ENCODE measurements at places on chromosomes 16 and 17.
A peak's percentile ranks its signal among the peaks of the same experiment; 100 is the strongest.

DNA sequence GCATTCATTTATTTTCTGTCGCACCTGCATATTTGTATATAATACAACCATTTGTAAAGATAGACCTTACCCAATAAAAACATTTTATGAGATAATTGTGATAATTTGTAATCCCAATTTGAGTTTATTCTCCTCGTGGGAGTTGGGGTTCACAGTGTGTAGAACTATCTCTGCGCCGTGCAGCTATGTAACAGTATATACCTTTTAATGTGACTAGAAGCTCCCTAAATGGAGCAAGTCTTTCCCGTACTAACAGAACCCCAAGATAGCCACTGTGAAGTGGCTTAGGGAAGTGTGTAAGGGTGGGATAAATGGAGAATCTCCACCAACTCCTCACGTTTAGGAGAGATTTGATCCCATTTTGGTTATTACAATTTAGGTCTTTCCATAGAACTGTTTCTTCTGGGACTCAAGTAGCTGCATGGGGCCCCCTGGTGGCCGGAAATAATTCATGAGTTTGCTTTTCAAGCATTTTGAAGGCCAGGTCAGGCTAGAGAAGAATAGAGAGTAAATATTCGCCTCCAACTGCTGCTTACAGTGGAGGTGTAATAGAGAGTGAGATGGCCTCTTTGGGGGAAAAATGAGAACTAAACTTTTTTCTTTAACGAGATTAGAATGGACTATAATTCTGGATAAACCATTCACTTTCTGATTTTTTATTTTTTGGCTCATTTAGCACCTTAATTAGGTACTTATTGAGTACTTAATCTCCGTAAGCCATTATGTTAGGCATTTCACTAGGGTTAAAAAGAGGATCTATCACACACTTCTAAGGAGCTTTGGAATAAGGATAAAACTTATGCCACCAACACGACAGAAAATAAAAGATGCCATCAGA, 4.5 kb downstream of the TMEM100 start:
- peak; percentile 71 for DNase-seq

GRCh38 chr17:50168319-50168718, 2.5 kb downstream of the SGCA start:
- no peak for DNase-seq

DNA sequence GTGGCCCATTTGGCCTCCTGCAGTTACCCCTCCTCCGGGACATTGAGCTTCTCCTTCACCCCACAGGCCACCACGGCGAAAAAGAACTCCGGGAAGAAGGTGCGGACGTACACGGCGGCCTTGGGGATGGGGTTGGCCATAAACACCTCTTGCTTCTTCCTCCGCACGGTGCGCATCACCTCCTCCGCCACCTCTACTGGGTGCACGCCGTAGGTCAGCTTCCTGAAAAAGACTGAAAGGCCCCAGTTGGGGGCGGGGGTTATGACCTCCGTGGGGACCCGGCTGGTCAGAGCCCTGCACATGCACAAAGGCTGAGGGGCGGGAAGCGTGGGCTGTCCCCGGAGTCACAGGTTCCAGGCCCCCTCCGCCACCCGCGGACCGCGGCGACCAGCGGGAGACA, 19.9 kb downstream of the DHRS7C start:
- DNase-seq, result no peak

DNA sequence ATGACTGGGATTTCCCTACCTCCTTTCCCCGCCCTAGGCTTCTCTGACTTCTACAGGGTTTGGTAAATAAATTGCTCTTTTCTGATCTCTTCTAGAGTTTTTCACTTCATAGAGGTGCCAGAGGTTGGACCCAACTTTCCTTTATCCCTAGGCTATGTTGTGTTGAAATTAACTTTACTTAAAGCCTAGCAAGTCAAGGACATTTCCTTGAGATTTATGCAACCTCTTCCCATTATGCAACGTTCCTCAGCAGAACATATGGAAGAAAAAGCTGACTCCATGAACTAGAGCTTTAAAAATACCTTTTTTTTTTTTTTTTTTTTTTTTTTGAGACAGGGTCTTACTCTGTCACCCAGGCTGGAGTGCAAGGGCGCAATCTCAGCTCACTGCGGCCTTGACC, 15.5 kb downstream of the MPO start:
- no peak for DNase-seq

GRCh38 chr16:86823888-86824671, 245.7 kb downstream of the FOXL1 start:
- no peak for DNase-seq

GRCh38 chr16:19636436-19637267, 81.1 kb downstream of the VPS35L start:
- DNase-seq, result no peak

DNA sequence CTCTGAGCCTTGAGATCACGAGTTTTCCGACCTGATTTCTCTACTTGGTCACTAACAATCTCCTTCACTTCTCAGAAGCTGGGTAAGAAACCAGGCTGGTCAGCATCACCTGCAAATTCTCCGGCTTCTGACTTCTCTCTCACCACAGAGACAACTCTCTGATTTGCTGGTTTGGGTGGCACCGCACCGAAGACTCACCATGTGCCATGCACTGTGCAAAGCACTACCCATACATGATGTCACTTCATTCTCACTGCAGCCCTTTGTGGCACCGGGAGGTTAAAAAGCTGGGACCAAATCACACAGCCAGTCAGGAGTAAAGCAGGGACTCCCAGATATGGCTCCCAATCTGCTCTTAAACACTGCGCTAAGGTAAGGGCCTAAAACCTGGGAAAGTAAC, 647 bp downstream of the VAC14 start:
- DNase-seq, result no peak

- peak; percentile 47 for DNase-seq
Measured at GRCh38 chr17:78890498-78890897, 12.5 kb downstream of the CEP295NL start.
